ENCODE measurements at places on chromosomes 7 and 10.
A peak's percentile ranks its signal among the peaks of the same experiment; 100 is the strongest.

DNA sequence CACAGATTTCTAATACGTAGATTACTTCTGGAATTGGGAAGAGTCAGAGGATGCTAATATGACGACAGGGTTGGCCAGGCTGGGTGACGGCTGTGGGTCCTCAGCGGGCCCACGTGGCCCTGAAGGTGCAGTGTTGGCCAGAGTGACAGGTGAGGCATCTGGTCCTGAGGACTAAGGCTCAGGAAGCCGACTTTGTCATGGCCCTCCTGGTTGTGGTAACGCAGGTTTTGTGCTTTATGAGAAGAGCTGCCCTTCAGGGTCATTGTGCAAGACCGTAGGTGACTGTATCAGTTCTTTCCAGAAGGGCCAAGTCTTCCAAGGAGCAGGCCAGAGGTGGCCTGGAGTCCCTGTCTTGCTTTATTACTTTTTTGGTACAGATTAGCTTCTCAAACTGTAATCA is 2.5 kb downstream of the EIF3B start:
- DNase-seq, result no peak

DNA sequence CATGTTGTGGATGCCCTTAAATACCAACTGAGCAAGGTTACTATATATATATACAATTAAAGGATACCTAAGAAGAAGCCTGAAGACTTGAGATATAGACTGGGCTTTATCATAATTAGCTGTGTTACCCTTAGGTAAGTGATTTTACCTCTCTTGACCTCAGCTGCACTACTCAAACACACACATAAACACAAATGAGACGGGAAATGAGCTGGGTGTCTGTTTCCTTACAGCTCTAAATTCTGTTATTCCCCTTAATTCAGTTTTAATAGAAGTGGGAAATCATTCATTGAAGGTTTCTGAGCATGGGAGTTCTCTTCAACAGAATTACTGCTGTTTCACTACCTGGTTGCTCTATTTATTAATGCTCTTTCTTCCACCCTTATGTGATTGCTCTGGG is 60.7 kb downstream of the GBF1 start:
- DNase-seq, result no peak

DNA sequence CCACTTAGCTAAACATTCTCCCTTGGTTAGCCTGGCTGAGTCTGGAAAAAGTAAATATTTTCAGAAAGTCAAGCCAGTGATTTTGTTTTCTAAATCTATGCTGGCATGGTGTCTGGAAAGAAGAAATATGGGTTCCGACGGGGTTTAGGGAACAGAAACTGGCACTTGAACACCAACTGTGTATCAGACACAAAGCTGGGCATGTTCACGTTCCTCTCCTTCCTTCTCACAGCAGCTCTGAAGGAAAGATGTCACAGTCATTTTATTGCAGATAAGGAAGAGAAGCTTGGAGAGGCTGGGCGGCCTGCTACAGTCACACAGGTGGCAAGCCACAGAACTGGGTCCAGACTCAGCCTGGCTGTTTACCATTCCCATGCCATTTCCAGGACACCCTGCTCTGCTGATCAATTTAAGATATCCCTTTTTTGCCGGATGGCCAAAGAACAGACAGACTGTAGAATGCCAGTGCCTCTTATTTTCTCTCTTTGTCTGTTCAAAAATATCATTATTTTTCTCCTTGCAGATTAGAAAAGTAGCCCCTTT is 118.8 kb downstream of the HERPUD2 start:
- no peak for DNase-seq

- DNase-seq, result no peak
Measured at GRCh38 chr7:76409537-76409936, at the start of gene SSC4D. Gene SSC4D, minus strand, starts transcription at chr7:76409697. Its CDS starts 5,258 bp downstream, at chr7:76404439.

DNA sequence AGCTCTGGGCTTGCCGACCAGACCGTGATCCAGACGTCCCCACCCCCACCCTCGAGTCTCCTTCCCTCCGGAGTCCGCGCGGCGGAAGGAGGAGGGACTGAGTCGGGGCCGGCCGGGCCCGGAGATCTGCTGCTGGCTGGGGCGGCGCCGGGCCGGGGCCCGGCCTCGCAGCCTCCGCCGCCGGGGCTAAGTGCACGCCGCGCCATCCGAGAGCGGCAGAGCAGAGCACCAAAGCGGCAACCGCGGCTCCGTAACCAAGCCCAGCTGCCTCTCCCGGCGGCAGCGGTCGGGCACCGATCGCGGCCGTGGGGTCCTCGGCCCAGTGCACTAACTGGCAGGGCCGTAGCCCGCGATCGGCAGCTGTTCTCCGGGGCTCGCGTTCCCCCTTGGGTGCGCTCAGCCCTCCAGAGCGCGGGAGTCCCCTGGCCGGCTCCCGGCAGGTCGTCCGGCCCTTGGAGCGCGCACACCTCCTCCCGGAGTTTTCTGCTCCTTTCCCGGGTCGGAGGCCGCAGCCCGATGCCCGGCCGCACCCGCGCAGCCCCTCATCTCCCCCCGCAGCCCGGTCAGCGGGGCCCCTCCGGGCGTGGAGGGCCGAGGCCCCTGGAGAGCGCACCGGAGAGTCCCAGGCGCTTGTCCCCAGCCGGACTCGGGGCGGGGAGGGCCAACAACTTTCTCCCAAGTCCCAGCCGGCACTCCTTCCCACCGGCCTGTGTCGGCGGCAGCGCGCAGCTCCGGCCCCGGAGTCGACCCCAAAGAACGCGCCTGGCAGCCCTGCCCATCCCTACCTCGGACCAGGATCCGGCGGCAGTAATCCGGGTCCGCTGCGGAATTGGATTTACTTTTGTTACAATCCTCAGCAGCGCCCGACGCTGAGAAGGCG is 799 bp downstream of the VAX1 start:
- DNase-seq, result no peak

DNA sequence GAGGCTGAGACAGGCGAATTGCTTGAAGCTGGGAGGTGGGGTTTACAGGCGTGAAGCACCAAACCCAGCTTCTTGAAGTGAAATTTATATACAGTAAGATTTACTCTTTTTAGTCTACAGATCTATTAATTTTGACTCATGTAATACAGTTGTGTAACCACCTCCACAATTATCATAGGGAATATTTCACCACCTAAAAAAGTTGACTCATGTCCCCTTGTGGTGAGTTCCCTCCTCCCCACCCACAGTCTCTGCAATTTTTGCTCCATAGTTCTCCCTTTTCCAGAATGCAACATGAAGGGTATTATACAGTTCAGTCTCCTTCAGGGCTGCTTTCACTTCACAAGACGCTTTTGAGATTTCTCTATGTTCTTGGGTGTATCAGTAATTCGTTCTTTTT is 156.8 kb downstream of the FAM107B start:
- no peak for DNase-seq

- DNase-seq, result no peak
Measured at GRCh38 chr7:66689081-66689480, 51.5 kb upstream of the RABGEF1 start.

DNA sequence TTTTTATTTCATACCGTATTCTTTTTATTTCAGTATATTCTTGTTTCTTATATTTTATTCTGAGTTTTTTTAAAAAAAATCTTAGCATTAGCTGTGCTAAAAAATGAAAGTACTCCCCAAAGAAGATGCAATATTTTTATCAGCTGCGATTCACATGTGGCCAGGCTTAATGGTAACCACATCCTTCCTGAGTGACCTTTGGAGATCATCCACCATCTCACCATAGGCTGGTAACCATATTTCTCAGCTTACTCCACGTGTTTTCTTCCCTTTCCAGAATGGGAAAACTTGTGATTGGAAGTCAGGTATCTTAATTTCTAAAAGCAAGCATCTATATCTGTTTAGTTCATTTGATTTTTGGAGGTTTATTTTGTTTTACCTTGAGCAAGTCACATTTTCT is 18.8 kb upstream of the LIPM start:
- DNase-seq, result no peak

DNA sequence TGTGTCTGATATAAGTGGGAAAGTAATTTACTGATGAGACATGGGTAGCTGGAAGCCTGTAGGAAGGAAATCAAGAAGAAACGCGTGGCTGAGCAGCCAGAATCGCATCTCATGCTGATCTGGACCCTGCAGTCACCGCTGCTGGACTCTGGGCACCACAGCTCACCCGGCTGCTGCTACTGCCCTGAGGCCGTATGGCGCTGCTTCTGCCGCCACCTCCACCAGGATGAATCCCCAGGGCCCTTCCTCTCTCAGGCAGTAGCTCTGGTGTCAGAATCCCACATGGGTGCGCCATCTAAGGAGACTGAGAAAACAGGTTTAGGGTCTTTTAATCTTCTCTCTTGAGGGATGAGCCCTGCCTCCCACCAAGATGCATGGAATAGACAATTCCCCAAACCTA is 70.3 kb upstream of the AGK start:
- DNase-seq, result no peak

GRCh38 chr10:12348294-12348869 is 965 bp upstream of the CAMK1D start:
- DNase-seq, result no peak

DNA sequence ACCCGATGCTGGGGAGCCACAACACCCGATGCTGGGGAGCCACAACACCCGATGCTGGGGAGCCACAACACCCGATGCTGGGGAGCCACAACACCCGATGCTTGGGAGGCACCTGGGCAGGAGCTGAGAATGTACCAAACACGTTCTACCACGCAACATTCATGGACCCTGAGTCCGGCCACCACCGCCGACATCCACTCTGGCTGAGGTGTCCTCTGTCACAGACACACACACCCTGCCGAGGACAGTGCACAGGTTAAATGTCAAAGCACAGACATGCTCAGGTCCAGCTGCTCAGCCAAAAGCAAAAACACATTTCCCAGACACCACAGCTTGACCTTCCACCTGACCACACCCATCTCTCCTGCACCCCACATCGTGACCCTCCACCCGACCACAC is 148.4 kb downstream of the DIP2C start:
- no peak for DNase-seq

GRCh38 chr10:11886851-11887250 is 63.7 kb downstream of the PROSER2 start:
- no peak for DNase-seq

DNA sequence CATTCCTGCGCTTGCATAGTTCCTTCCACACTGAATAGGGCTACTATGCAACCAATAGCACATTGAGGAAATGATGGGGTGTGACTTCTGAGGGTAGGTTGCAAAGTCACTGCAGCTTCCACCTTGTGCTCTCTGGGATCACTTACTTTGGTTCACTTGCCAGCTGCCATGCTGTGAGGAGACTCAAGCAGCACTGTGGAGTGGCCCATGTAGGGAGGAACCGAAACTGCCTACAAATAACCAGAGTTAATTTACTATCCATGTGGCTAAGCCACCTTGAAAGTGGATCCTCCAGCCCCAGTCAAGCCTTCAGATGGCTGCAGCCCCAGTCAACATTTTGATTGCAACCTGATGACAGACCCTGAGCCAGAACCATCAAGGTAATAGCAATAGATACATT is 64.3 kb downstream of the FAM204A start:
- DNase-seq, result no peak

GRCh38 chr7:55570218-55570873 is 2.0 kb downstream of the VOPP1 start:
- DNase-seq, result peak; percentile 68

DNA sequence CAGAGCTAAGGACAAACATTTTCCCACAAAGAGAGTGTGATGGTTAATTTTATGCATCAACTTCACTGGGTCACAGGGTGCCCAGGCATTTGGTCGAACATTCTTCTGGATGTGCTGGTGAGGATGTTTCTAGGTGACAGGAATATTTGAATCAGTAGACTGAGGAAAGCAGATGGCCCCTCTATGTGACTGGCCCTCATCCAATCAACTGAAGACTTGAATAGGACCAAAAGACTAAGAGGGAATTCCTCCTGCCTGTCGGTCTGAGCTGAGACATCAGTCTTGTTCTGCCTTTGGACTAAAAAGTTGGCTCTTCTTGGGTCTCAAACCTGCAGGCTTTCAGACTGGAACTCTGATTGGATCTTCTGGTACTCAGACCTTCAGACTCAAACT is 44.4 kb downstream of the AFAP1L2 start:
- no peak for DNase-seq

- DNase-seq, result no peak
Measured at GRCh38 chr7:135919071-135919841, 57.9 kb downstream of the MTPN start.

DNA sequence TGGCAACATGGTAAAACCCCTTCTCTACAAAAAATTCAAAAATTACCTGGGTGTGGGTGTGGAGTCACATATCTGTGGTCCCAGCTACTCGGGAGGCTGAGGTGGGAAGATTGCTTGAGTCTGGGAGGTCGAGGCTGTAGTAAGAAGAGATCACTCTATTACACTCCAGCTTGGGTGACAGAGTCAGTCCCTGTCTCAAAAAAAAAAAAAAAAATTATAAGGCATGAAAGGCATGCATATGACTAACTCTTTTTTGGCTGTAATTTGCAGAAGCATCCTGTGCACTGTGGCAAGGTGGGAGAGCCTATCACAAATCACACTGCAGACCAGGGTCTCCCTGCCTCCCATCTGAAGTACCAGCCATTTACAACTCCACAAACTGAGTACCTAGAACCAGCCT is 14.1 kb upstream of the MYPN start:
- DNase-seq, result no peak

DNA sequence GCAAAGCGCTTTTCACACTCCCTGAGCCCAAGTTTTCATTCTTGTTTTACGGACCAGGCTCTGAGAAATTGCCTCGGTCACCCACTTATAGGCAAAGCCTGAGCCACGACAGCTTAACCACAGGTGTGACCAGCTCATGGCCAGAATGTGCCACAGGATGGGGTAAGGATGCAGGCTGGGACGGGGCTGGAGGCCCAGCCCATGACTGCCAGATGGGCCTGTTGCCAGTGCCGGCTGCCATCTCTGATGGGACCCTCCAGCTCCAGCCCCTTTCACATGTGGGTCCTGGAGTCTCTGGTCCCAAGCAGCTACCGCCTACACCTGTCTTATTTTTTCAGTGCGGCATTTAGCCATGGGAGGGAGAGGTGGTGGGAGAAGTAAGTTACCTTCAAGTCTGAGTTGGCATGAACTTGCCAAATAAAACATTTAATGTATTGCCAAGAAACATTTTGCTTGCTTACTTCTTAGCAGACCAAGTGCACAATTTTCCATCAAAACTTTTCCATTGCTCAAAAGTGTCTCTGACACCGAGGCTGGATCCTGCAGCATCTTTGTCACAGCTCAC is 142.6 kb downstream of the GRK5 start:
- DNase-seq, result no peak

DNA sequence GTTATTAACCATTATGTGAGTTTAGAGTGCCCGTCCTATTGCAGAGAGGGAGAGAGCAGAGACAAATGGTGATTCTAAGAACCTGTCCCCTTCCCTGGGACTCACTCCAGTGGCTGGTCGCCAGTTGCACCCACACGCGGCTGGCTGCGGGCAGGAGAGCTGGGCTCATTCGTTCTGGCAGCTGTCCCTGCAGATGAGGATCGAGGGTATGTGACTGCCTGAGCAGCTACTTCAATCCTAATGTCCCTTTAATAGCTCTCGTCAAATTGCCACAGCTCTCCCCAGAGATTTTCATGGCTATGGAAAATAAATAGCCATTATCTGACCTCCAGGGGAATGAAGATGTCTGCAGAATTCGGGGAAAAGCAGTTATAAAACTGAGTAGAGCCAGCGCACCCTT is 41.6 kb downstream of the RBM28 start:
- DNase-seq, result no peak

GRCh38 chr7:120856621-120857352 is 1.2 kb downstream of the TSPAN12 start:
- DNase-seq, result no peak
